Fibroblast of the aortic adventitia (primary cell): ENCODE measurements at places on chromosomes 5 and 9.

- no peak for DNase-seq
Measured at GRCh38 chr9:118455788-118456187, 751.6 kb downstream of the TLR4 start.

DNA sequence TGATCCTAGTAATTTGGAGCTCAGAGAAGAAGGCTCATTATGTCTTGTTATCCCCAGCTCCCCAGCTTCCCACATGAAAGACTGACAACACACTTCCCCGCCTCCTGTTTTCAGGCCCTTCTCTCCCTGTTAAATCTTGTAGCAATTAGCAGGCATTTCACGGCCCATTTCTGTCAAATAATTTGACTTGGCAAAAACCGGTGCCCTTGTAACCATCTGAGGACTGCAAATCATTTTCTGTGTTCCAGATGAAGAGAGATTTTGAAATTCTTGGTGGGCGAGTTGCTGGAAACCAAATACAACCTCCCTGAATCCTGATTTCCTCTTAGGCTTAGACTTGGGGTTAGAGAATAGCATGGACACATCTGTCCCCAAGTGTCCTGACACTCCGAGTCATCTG, 109.7 kb downstream of the MSX2 start:
- DNase-seq: no peak

DNA sequence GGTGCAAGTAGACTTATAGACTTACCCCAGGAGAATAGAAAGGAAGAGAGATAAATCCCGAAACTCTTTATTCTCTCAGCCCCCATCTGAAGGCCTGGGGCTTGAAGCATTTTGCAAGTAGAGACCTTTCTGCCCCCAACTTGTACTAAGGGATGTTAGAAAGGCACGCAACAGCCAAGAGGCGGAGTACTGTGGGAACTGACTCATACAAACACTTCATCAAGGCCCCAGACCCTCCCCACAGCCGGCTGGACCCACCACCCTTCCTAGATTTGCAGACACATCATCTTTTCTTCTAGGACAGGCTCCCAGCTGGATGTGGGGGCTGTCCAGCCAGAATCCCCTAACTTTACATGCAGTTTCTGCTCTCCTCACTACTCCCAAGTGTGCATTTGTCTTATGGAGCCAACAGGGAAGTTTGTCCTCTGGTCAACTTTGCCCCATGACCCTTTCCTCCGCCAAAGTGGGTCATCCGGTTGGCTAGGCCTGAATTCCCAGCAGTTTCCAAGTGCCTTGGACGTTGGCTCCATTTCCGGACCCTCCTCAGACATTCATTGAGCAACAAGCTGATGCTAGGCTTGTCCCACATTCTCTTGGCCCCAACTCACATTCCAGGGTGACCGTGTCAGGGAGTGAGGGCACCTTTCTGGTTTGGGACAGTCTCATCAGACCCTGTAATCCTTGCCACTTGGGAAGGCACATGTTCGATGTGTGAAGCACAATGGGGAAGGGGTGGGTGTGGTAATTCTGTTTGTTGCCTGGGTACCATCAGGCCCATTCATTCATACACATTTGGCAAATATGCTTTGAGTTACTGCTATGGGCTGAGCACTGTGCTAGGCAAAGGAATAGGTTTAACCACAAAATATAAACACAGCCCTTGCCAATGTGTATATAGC, 64.6 kb downstream of the ABLIM3 start:
- DNase-seq: peak; percentile 75

DNA sequence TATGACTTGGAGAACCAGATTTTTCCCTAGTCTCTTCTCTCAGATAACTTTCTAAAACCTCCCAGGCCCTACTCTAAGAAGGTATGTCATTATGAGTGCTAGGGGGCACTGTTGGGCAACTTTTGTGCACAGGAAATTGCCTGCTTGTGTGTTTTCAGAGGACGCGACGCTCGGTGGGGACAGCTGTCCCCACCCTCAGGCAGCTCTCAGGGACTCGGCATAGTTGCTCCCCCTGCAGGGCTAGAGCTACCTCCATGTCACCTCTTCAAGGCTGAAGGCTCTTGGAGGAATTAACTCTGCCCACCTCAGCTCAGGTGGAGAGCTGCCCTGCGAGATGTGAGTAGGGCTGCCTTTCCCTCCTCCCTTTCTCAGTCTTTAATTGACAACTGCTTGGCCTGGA, 10.2 kb upstream of the TIFAB start:
- peak; percentile 49 for DNase-seq

- no peak for DNase-seq
Measured at GRCh38 chr5:102324714-102325113, 28.6 kb upstream of the SLCO4C1 start.

GRCh38 chr5:145984072-145984471, 47.7 kb downstream of the SH3RF2 start:
- DNase-seq: no peak

GRCh38 chr9:121663591-121663990, 12.2 kb downstream of the DAB2IP start:
- no peak for DNase-seq

- no peak for DNase-seq
Measured at GRCh38 chr5:42590566-42590965, 166.1 kb upstream of the CCDC152 start.
